Stimulated activated CD4-positive, alpha-beta T cell treated with anti-CD3 and anti-CD28 coated beads, Interleukin-1b, Interleukin-23, amount 100 ng/mL, for 48 hours (primary cell): ENCODE measurements at places on chromosomes 1 and 21.

GRCh38 chr1:17141441-17142197, 22.4 kb upstream of the PADI2 start:
- DNase-seq, result no peak

DNA sequence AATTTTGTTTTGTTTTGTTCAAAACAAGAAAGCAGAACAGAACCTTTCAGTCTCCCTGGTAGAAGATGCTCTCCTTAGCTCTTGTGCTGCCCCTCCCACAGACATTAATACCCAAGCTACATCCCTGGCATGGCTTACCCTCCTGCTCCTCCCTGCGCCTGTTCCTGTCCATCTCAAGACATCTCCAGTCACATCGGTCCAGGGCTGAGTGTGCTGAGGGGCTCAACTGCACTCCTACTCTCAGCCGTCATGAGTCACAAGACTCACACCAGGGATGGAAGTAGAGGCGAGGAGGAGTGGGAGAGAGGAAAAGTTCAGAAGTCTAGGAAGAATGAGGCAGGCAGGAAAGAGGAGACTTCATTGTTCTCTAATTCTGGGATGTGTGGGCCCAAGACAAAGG, 9.2 kb upstream of the TACSTD2 start:
- no peak for DNase-seq

- peak; percentile 72 for DNase-seq
Measured at GRCh38 chr1:159009704-159010361, at the start of gene IFI16. Gene IFI16 (plus strand): TSS chr1:159009907. CDS start chr1:159014681, 4,774 bp downstream.

- DNase-seq, result no peak
Measured at GRCh38 chr1:11380500-11380899, 98.5 kb upstream of the DISP3 start.

- no peak for DNase-seq
Measured at GRCh38 chr1:204904228-204904810, 33.7 kb downstream of the NFASC start.

- no peak for DNase-seq
Measured at GRCh38 chr1:204696606-204697005, 11.1 kb upstream of the LRRN2 start.

- DNase-seq, result peak; percentile 1
Measured at GRCh38 chr1:115179397-115180079, 90.2 kb upstream of the TSPAN2 start.

GRCh38 chr1:2322065-2322571, 69.2 kb downstream of the MORN1 start:
- DNase-seq, result no peak

- DNase-seq, result no peak
Measured at GRCh38 chr1:47621977-47622376, 184.1 kb downstream of the FOXD2 start.

DNA sequence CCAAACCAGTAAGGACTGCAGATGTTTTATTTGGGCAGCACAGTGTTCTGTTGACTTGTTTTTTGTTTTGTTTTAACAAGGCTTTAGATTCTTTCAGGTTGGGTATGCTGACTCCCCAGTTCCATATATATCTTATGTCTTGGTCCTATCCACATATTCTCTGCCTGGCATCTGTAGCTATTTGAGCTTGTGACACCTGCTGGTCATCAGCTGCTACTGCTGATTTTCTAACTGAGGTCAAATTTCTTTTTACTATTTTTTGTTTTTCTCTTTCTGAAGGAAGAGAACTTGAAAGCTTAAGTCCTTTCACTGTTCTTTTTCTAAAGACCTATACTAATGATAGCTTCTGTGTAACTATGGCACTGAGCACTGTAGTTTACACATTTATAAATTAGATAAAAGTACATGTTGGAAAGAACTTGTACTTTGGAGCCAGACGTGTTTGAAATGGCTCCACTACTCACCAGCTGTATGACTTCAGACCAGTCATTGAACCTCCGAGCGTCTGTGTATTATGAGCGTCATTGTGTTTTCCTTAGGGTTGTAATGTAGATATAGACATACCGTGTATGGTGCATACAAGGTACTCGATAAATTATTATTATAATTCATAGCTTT, 109.4 kb downstream of the NRDC start:
- no peak for DNase-seq

GRCh38 chr1:85976516-85977205, 179.9 kb downstream of the COL24A1 start:
- DNase-seq, result no peak

DNA sequence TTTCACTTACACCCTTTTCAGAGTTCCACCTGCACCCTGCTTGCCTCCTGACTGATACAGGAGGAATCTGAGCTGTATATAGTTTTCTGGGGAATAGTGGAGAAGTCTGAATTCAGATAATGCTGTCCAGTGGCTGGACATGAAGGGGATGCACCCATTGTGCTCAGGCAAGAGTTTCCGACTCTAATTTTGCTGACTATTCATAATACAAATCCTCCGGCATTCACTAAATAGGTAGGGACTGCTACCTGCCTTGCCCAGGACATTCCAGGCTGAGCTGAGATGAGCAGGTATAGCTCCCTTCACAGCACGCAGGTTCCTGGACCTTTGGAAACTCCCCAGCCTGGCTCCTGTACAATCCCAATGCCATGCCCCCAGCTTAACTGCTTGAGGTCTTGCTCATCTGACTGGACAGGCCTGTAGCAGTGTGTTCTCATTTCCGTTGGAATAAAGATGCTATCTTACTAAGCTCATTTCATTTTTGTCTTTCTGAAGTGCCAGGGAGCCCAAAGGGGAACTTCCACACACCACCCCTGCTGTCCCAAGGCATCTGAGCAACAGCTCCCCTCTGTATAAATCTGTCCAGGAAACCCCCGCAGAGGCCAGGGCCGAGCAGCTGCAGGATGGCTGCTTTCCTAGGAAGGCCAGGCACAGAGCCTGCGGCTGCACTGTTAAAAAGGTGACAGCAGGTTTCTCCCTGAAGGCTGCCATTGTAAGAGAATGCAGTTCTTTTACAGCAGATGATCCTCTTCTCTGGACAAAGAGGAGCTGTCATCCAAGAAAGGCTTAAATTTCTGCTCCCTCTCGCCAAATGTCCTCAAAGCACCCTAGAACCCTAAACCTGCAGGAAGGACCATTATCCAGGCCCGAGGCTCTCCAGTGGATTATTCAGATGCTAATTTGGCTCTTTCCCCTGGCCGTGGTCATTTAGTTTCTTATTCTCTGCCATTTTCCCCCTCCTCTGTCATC, 21.7 kb upstream of the VASH2 start:
- DNase-seq, result no peak

- DNase-seq, result no peak
Measured at GRCh38 chr21:44773291-44773932, 28.2 kb downstream of the UBE2G2 start.

DNA sequence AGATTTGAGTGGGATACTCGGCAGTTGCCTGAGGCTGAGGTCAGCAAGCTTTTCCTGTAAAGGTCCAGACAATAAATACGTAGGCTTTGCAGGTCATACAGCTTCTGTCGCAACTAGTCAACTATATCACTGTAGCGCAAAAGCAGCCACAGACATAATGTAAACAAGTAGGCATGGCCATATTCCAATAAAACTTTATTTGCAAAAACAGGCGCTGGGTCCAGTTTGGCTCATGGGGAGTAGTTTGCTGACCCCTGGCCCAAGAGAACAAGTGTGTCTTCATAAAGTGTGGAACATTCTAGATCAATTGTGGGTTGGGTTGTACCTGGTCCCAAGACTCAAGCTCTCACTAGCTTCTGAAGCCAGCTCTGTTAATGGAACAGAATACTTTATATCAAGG, 78.8 kb downstream of the MIS18A start:
- DNase-seq, result no peak

- DNase-seq, result no peak
Measured at GRCh38 chr1:41379738-41380130, 18.5 kb downstream of the FOXO6 start.

GRCh38 chr1:15453734-15454133, 2.8 kb upstream of the CELA2A start:
- DNase-seq, result no peak

DNA sequence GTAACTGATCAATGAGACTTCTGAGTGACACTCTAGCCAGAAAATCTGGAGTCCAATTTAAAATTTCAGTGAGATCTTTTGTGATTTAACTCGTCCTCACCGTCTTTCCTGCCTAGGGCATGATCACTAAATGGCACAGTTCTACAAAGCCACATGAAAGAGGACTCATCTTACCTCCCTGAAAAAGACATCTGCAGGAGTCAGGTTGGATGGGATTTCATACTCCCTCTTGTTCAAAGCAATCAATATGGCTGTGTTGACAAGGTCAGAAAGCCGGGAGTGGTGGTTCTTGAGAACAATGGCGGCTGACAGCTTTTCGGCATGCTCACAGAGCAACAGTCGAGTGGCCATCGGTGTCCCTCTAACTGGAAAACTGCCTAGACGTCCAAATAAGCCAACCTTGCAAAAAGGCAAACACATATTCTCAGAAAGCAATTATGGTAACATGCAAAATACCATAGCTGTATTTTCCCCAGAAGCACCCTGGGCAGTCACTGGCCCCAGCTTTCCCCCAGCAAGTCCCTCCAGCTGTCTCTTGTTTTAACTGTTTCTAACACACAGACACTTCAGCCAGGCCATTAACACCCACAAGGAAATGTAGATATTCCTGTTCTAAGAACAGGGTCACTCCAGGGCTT, 36.6 kb upstream of the ACTA1 start:
- no peak for DNase-seq

- DNase-seq, result no peak
Measured at GRCh38 chr1:208108213-208108608, 136.0 kb downstream of the PLXNA2 start.

GRCh38 chr1:18955441-18956192, 859 bp downstream of the IFFO2 start:
- DNase-seq, result peak; percentile 54

DNA sequence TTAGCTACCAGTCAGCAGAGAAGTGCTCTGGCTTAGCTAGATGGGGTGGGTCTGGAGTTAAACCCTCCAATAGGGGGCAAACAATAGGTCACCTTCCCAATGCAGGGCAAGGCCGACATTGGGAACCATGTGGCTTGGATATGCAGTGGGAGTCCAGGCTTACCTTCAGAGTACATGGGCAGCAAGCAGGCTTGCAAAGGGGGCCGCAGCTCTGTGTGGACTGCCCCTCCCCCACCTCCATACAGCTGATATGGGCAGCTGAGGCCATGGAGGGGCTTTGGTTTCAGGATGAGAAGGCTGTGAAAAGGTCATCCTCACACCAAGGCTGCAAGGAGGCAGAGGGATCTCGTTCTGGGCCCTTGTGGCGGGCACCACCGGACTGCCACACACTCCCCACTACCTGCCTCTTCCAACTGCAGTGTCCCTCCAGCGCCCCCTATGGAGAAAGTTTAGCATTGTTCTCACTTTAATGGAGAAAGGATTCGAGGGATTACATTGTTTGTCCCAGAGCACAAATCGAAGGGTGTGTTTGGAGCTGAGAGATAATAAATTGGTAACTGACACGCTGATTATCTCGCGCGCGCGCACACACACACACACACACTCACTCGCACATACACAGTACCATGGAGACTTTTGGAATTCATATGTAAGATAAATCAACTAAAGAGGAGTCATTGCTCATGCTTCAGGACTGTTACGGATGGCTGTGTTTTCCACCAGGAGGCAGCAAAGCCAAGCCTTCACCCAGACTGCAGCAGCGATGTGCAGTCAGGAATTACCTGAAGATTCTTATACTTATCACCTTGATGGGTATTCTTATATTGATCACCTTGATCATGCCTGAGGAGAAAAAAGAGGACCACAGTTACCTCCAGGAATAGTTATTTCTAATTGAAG, 7.0 kb upstream of the SMCP start:
- no peak for DNase-seq

GRCh38 chr1:160467576-160467975, 55.5 kb downstream of the SLAMF6 start:
- no peak for DNase-seq

DNA sequence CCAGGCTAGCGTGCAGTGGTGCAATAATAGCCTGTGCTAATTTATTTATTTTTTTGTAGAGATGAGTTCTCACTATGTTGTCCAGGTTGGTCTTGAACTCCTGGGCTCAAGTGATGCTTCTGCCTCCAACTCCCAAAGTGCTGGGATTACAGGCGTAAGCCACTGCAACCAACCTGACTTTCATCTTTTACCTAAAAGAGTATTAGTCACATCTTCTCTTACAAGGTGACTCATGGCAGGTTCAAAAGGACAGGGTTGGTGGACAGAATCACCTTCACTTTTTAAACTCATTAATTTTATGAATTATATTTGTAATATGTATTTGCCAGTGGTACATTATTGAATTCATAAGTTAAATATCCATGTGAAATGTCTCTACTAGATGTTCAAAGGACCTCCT, 18.1 kb downstream of the JAM2 start:
- no peak for DNase-seq

DNA sequence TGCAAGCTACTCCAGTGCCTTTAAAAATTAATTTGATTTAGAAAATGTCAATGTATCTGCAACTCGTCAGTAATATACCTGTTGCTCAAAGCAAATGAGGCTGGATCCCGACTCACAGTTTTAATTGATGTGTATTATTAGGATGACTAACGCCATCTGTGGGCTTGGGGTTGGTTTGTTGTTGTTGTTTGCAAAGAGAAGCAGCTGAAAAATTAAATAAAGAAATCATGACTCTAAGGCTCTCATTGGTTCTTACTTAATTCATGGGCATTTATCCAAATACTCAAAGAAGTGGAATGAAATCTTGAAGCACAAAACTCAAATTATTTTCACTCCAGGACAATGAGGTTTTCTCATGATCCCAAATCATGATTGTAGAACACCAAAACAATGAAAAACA, 46.4 kb downstream of the SEC16B start:
- DNase-seq, result no peak

DNA sequence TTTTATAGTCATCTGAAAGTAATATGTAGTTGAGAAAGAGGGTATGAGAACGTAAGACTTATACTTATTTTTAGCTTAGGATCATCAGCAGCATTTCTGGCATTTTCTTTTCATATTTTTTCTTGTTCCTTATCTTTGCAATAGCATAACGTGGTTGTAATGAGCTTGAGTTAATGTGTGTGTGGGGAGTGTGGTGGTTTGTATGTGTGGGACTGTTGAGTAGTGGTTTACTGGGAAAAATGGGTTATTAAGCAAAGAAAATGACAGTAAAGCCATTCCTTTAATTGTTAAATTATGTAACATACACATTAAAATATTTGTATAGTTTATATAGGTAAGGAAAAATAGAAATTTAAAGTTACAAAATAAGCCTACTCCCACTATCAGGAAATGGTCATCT, 15.2 kb downstream of the PIP5K1A start:
- DNase-seq, result no peak

GRCh38 chr1:155186794-155187455, 13.3 kb downstream of the TRIM46 start:
- DNase-seq, result no peak

DNA sequence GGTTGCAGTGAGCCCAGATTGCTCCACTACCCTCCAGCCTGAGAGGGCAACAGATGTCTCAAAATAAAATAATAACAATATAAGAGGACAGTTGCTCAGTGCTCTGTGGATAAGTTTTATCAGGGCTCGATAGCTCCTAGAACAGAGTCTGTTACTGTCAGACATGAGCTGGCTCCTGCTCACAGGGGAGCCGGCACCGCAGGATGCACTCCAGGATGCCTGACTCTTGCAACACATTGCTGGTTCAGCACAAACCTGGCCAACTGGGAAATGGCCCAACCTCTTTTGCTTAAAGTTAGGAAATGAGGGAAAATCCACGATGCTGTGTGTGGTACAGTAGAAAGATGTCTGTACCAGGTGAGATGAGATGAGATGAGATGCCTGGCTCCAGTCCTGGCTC, 5.8 kb upstream of the CTSE start:
- DNase-seq, result no peak
